ENCODE measurements at places on chromosomes 5 and 9.

DNA sequence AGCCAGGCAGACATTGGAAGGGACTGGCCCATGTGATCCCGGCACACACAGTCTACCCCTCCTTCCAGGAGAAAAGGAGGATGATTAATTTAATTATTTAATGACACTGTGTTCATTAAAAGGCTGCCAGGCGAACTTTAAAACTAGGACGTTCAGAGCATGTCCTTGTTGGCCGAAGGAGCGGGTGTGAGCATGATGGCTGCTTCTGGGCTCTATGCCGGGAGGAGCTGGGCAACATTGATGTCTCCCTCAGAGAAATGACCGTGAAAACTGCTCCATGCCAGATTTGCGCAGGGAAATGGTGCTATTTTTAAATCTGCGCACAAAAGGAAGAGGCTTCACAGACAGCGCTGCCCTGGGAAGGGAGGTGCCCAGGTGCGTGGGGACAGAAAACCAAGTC is 284.9 kb upstream of the IRX4 start:
- no peak for DNase-seq

GRCh38 chr9:112061152-112061740 is 113.9 kb downstream of the SUSD1 start:
- peak; percentile 92 for DNase-seq

DNA sequence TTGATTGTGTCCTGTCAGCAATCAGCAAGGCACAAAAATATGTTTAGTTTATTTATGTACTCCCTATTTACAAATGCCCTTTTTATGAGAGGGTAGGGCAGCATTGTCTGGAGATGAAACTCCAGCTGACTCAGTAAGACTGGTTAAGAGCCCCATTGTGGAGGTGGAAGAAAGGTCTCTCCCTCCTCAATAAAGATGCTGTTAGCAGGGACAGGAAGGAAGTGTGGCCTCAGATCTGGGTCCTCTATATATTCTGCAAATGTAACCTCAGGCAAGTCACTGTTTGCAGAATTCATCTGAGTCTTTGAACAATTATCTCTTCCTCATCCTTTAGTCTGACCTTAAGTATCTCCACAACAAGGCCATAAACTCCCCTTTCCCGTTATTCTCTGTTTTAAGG is 48.3 kb upstream of the TRAF1 start:
- DNase-seq: no peak

DNA sequence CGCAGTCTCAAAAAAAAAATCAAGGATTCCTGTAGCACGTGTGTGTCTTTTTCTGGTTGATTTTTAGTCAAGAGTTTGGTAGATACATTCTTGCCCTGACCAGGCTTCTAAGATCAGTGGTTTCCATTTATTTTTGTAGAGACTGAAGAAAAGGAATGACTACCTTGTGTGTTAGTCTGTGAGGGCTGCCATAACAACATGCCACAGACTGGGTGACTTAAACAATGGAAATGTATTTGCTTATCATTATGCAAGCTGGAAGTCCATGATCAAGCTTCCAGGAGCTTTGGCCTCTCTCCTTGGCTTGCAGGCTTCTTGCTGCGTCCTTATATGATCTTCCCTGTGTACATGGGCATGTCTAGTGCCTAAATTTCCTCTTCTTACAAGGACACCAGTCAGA is 127.0 kb downstream of the CCDC192 start:
- DNase-seq: no peak

DNA sequence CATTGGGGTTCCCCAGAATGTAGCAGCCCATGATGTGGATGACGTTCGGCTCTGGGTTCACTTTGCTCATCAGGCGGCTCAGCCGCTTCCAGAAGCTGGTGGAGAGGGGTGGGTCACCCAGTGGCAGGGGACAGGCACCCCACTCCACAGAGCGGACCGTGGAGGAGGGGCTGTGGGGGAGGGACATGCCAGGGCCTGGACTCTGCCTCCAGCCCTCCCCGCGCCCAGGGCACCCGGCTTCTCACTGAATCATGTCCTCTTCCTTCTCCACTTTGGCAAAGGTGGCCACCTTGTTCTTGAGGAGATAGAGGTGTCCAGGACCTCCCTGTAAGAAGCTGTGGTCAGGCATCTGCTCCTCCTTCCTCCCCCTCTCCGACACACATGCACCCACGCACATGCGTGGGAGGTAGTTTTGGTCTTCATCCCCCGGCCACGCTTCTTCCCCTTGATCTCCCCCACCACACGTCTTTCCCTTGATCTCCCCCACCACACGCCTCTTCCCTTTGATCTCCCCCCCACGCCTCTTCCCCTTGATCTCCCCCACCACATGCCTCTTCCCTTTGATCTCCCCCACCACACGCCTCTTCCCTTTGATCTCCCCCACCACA is 8.9 kb upstream of the ENTPD8 start:
- no peak for DNase-seq

- DNase-seq: no peak
Observed at GRCh38 chr5:57332361-57332760, 150.2 kb downstream of the ACTBL2 start.

- DNase-seq: no peak
Observed at GRCh38 chr5:35308421-35308820, 78.1 kb upstream of the PRLR start.

- DNase-seq: no peak
Observed at GRCh38 chr9:98917746-98918487, 25.8 kb upstream of the COL15A1 start.

GRCh38 chr5:119682372-119682771 is 53.0 kb downstream of the FAM170A start:
- DNase-seq: no peak

DNA sequence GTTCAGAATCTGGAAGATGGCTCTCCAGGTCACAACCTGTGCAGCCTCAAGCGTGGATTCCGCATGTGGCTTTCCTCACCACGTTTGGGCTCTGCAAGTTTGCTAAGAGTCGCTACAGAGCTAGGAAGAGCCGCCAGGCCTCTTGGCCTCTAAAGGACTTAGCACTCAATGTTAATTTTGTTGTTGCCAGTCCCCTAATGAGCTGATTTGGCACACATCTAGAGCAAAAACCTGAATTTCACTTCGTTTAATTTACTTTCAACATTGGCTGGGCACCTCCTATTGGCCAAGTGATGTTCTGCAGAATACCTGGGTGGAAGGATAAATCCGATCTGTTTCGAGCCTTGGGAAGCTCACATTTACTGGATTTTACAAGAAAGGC is 65.8 kb upstream of the UNC5A start:
- no peak for DNase-seq

- DNase-seq: no peak
Observed at GRCh38 chr5:34991486-34992238, 56.1 kb downstream of the AGXT2 start.

DNA sequence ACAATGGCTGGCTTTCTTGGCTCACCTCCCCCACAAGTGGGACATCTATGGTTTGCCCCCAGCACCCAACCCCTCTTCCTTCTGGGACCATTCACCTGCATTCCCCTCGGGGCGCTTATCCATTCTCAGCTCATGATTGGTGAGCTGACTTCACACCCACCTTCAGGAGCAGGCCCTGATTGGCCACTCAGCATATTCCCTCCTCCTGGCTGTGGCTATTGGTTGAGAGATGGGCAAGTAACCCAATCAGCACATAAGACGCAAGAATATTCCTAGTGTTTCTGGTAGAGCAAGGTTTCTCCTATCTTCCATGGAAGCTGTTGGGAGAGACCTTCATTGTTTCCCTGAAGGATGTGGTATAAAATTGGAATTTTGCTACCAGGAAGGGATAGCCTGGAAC is 22.7 kb upstream of the UNC5A start:
- no peak for DNase-seq

DNA sequence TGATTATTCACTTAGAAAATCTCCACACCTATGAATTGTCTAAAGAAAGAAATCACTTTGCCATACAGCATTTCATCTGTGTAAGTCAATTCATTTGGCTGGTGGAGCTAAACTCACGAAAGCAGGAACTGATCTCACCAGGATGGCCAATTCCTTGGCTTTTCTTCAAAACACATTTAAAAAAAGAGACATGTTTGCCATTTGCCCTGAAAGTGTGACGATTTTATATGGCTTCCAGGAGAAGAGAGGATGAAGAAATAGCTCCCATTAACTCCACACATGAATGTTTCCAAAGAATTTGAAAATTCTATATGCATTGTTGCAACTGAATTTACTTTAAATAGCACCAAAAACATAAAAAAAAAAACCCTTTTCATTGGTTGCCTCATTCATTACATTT is 334.7 kb downstream of the DMRT2 start:
- no peak for DNase-seq

GRCh38 chr9:79565245-79565644 is 6.5 kb upstream of the TLE4 start:
- peak; percentile 35 for DNase-seq

GRCh38 chr5:137332296-137332695 is 166.8 kb downstream of the SPOCK1 start:
- DNase-seq: no peak

DNA sequence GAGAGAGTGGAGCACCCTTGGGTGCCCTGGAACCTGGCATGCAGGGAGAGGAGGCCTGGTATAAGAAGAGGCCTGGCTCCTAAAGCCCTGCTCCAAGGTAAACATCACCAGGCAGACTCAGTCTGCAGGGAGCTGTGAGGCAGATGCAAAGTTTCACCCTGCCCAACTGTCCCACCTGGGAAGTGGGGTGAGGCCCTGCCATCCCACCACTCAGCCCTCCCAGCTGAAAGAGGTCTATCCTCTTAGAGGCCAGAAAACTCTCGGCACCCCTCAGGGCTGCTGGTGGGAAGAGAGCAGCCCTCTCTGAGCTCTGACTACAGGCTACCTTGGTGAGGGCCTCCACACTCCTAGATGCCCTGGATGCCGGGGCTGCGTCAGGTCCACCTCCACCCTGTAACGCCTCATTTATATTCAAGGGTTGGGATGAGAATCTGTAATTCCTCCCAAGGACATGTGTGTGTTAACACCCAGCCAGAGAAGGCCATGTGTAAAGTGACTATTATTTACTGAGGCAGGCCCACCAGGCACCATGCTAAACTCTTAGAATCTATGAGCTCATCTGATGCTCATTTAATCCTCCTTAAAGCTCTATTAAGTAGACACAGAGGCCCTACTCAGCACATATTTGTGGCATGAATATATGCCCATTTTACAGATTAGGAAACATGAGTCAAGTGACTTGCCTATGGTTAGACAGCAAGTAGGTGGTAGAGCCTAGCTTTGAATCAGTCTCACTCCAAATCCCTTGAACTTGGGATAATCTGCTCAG is 205.9 kb downstream of the FSTL4 start:
- DNase-seq: no peak

DNA sequence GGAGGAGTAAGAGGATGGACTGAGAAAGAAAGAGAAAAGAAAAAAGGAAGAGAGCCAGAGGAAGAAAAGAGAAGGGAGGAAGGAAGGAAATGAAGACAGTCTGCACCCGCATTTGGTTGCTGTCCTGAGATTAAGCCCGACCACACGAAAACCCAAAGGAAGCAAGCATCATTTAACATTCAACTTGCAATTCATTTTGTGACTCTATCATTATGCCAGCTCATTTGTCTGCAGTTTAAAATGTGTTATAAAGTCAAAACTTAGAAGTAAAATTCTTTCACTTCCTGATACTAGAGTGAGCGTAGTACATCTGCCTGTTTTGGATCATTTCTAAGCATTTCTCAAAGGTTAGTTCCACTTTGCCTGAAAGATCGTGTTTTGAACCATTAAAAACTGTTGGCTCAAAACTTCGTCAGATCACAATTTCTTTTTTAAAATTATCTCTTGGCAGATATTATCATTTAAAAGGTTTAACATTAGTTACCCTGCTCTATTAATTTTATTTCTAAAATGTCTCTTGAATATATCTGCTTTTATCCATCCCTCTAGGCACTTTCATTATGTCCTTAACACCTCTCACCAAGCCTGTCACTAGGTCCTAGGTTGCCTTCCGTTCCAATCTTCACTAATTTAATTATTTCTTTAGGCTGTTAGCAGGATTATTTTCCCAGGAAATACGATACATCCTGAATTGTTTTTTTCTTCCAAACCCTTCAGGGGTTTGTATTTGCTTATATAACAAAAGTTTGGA is 240.9 kb downstream of the TLE4 start:
- DNase-seq: peak; percentile 8

DNA sequence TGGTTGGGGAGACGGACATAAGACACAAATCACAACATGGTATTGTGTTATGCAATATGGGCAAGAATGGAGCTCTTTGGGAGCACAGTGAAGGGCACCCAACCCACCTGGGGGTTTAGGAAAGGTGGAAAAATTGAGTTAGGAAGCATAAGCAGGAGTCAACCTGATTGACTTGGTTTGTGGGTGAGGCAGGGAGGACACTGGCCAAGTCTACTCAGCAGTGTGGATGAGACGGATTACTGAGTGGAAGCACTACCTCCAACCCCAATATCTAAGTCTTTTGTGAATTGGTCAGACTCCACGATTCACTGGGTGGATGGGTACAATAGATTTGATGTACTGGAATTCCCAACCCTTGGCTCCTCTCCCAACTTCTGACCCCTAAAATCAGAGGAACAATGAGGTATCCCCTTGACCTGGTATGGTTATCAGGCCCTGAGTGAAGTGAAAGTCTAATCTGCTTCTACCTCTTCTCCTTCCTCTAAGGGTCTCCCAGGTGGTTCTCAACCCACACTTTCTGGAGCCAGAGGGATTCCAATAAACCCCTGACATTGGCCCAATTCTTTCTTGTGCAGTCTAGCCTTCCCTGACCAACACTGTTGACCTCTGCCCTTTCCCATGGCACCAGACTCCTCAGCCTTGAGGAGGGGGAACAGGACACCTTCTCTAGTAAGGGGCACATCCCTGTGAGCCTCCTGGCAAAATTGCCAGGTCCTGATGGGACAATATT is 5.2 kb downstream of the EGR1 start:
- DNase-seq: no peak

- DNase-seq: no peak
Observed at GRCh38 chr5:122366501-122366900, 54.5 kb downstream of the SNCAIP start.

- DNase-seq: no peak
Observed at GRCh38 chr9:75461183-75461582, 372.9 kb downstream of the OSTF1 start.

DNA sequence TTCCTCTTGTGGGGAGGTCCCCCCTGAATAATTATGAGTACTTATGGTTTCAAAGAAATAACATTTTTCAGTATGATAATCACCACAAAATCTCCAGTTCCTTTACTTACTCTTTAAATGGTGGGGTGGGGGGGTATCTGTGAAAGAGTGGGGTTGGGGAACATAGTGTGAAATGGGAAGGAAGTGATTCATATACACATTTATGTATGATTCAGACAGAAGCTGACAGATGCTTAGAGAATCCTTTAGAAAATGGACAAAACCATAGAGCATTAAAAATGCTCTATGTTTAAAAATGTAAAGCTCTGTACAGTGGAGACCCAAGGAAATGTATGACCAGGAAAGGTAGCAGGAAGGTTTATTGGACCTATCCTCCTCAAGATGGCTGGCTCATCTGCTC is 267.5 kb upstream of the GRIA1 start:
- no peak for DNase-seq

DNA sequence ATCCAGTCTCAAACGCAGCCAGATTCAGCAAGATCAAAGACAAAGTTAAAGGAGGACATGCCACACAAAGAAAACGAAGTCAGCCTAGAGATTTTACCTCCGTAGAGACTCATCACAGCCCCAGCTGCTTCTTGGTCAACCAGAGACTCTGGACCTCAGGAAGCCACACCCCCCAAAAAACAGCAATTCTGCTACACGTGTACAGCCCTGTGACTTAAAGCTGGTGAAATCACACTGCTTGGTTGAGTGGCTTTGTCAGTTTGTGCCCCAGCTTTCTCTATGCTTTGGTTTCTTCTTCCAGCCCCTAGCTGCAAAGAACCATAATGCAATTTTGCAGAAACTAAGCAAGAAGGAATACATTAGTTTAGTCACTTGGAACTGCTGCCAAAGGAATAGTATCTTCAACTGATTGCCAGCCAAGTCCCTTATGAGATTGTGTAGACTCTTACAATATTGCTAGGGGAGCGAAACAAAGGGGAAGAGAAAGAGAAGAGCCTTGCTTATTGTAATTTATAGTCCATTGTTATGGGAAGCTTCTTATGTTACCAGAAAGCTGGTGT is 158.8 kb upstream of the ZNF462 start:
- DNase-seq: no peak
